ENCODE measurements at places on chromosomes 7 and 10. TPM values are rescaled to one million over a fixed set of nuclear protein-coding genes. Genes with fewer than 3 reads are reported as not detected.
A peak's percentile ranks its signal among the peaks of the same experiment; 100 is the strongest.

GRCh38 chr7:30206491-30206890, 71.7 kb downstream of the MTURN start:
- H3K27ac ChIP-seq, result no peak overlapping the region
- no peaks in the 10 kb centered on the region for H3K4me1 ChIP-seq
- peaks cover 5% of the 10 kb centered on the region for H3K27me3 ChIP-seq
- no peak for DNase-seq
- no peak overlapping the region for H3K4me3 ChIP-seq
- H3K36me3 ChIP-seq, result no peaks in the 10 kb centered on the region

DNA sequence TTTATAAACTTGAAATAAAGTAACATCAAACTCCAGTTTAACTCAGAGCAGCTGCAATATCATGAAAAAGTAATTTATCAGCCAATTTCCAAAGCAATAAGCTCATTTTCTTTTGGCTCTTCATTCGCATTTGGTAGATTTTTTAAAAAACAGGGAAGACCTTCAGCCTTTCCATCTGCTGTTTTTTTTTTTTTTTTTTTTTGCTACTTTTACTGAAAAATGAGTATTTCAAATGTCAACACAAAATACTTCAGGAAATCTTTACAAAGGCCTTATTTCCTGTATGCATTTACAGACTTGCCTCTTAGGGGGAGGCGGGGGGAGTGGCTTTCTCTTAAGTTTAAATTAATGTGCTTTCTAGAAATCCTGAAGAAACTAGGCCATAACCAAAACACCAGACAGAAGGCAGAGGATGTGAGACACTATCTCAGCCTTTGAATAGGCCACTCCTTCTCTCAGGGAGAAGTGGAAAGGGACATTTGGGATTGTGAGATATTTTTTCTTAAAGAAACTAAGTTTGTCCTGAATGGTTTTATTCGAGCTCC, 91.8 kb downstream of the COL28A1 start:
- H3K4me1 ChIP-seq, result no peaks in the 10 kb centered on the region
- DNase-seq, result no peak
- H3K36me3 ChIP-seq, result peaks cover 7% of the 10 kb centered on the region
- no peaks in the 10 kb centered on the region for H3K27me3 ChIP-seq

GRCh38 chr10:62054830-62055229, 153.3 kb downstream of the ARID5B start:
- H3K4me3 ChIP-seq, result peak overlapping the region; percentile 96
- peaks cover 98% of the 10 kb centered on the region for H3K4me1 ChIP-seq
- no peaks in the 10 kb centered on the region for H3K27me3 ChIP-seq
- H3K36me3 ChIP-seq, result peaks cover 59% of the 10 kb centered on the region
- peak overlapping the region; percentile 99 for H3K27ac ChIP-seq

- no peak overlapping the region for H3K27ac ChIP-seq
- H3K27me3 ChIP-seq, result no peaks in the 10 kb centered on the region
- DNase-seq, result no peak
- no peaks in the 10 kb centered on the region for H3K36me3 ChIP-seq
- no peaks in the 10 kb centered on the region for H3K4me1 ChIP-seq
These were observed 77.4 kb upstream of the RET start for GRCh38 chr10:42999385-43000020.

DNA sequence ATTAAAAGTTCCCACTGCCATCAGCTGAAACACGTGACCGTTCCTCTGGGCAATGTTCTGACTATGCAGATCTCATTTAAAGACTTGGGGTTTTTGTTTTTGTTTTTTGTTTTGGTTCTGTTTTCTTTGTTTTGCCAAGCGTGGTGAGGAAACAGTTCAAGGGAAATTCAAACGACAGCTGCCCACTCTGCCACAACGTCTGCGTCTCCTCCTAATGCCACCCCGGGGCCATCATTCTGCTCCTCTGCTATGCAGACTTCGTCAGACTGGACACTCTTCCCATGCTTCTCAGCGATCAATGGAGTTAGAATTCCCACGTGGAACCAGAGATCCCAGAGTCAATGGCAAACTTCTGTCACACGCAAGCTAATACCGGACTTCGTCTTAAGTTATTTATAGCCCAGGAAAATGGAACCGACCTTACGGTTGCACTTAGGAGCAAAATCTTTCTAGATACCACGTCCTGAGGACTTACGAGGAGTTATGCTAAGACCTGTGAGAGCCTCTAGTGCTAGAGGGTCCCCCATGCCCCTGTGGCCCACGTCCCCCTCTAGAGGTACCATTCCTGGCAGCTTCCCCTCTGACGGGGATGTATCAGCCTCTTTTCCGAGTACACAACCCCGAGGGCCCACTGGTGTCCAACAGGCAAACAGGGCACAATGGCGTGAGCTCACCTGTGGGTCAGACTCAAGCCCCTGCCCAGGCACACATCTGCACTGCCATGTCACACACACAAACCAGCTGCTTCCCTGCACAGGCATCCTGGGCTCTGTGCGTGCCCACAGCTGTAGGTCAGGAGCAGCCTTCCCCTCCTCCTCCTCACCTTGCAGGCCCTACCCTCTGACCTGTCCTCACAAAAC, 24.4 kb downstream of the EBF3 start:
- DNase-seq, result no peak
- no peaks in the 10 kb centered on the region for H3K36me3 ChIP-seq
- peaks cover 5% of the 10 kb centered on the region for H3K27me3 ChIP-seq

DNA sequence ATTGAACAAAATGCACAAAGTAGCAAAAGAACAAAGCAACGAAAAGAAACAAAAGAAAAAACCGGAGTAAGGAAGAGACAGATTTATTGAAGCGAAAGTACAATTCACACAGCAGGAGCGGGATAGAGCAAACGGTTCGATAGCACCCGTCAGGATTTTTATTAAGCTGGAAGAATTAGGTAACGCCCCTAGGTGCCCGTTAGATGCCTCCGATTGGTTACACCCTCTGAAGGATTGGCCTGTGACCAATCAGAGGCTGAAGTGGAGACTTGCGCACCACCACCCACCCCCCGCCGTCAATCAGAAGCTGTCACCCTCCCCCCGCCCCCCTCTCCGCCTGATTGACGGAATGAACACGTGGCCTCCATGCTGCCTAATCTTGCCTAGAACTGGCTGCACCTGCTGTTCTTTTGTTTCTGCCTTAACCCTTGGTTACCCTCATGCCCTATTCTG, 16.8 kb downstream of the OCM2 start:
- H3K4me3 ChIP-seq, result peak overlapping the region; percentile 32
- no peaks in the 10 kb centered on the region for H3K27me3 ChIP-seq
- H3K4me1 ChIP-seq, result peaks cover 13% of the 10 kb centered on the region

- H3K27ac ChIP-seq, result no peak overlapping the region
- H3K4me3 ChIP-seq, result no peak overlapping the region
- H3K4me1 ChIP-seq, result peaks cover 6% of the 10 kb centered on the region
- peaks cover 6% of the 10 kb centered on the region for H3K36me3 ChIP-seq
- DNase-seq, result no peak
- no peaks in the 10 kb centered on the region for H3K27me3 ChIP-seq
These were observed 34.5 kb downstream of the ATXN7L1 start for GRCh38 chr7:105841866-105842265.

DNA sequence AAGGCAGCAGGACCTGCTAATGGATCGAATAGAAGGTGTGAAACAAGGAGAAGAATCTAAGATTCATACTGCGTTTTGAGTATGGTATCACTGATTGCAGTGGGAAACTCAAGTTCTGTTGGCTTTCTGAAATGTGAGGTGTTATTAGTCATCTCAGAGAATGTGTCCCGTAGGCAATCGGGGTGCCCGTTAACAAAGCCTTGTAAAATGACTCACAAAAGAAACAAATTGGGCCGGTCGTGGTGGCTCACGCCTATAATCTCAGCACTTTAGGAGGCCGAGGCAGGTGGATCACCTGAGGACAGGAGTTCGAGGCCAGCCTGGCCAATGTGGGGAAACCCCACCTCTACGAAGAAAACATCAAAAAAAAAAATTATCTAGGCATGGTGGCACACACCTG, 118.2 kb upstream of the C7orf33 start:
- peaks cover 12% of the 10 kb centered on the region for H3K27me3 ChIP-seq
- no peaks in the 10 kb centered on the region for H3K36me3 ChIP-seq
- H3K4me3 ChIP-seq, result no peak overlapping the region
- H3K4me1 ChIP-seq, result no peaks in the 10 kb centered on the region
- DNase-seq, result no peak

- H3K4me1 ChIP-seq, result peaks cover 6% of the 10 kb centered on the region
- no peak for DNase-seq
- no peak overlapping the region for H3K27ac ChIP-seq
These were observed 248.0 kb upstream of the NPY start for GRCh38 chr7:24036033-24036412.

DNA sequence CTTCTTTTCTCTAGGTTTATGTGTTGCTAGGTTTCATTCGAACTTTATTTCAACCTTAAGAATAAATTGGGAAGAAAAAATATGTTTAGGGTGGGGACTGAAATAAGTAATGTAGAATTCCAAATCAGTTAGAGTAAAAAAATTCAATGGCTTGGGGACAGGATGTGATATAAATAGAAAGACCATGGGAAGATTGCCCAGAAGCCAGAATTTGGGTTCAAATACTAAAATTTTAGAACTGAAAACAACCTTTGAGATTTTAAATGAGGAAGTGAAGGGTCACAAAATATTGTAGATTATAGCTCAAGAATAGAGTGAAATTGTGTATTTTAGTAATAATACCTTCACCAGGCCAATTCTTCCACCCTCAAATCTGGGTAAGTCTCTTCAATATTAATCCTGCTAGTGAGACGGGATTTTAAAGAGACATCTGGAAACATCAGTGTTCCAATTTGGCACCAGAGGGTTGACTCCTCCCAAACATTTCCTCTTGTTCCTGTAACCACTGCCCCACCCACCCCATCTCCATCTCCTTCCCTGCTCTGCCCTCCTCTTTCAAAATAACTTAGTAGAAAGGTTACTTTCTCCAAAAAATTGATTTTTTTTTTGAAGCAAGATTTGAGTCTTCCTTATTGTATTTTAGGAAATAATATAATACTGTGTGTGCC, 51.3 kb upstream of the FAM3C start:
- no peak overlapping the region for H3K4me3 ChIP-seq
- no peaks in the 10 kb centered on the region for H3K36me3 ChIP-seq
- no peak overlapping the region for H3K27ac ChIP-seq
- peaks cover 6% of the 10 kb centered on the region for H3K4me1 ChIP-seq

DNA sequence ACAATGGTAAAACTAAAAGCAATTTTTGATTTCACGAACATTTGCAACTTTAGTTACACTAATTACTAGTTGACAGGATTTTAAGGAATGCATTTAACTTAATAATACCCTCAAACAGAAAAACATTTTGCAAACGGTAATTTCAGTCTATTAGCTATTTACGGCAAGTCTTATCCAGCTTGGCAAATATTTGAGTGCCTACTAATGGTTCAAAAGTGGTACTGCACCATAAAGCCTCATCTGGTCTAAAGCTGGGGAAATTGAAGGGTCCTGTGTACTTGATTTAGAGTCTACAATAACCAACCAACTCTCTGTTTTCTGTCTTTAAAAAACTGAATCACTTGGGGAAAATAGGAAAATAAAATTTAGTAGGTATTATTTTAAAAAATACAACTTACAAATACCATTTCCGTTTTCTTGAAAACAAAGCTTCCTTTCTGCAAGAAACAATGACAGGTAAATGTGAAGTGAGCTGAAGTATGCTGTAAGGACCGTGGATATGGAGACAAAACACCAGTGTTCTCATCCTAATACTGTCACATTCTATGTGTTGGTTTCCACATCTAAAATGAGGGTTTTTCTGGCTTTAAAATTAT, 142.3 kb downstream of the VPS50 start:
- no peaks in the 10 kb centered on the region for H3K36me3 ChIP-seq
- H3K4me3 ChIP-seq, result no peak overlapping the region
- peaks cover 24% of the 10 kb centered on the region for H3K27me3 ChIP-seq
- no peak for DNase-seq
- no peak overlapping the region for H3K27ac ChIP-seq
- no peaks in the 10 kb centered on the region for H3K4me1 ChIP-seq

GRCh38 chr7:30752979-30753378, 1.0 kb downstream of the INMT start:
- no peak for DNase-seq
- H3K4me3 ChIP-seq, result no peak overlapping the region
- no peaks in the 10 kb centered on the region for H3K36me3 ChIP-seq
- H3K27me3 ChIP-seq, result no peaks in the 10 kb centered on the region

DNA sequence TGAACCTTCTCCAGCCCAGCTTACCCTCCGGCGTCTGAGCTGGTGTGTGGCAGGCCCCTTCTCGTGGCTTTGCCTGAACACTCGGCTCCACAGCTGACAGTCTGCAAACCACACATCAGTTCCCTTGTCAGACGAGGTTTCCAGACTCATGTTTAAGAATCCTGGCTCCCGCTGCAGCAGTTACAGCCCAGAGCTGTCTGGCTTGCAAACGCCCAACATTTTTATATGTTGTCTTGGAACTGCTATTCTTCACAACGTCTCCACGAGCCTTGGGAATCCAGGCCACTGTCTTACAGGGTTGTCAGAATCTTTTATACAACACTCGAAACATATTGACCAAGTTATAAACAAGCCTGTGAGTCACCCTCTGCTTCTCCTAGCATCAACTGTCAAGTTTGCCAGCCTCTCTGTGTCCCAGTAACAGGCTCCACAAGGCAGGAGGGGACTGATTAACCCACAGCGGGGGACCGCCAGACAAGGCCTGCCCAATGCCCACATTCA, 68.1 kb downstream of the TNS3 start:
- H3K27me3 ChIP-seq, result no peaks in the 10 kb centered on the region
- H3K4me3 ChIP-seq, result no peak overlapping the region
- no peaks in the 10 kb centered on the region for H3K36me3 ChIP-seq
- H3K27ac ChIP-seq, result no peak overlapping the region
- no peaks in the 10 kb centered on the region for H3K4me1 ChIP-seq

DNA sequence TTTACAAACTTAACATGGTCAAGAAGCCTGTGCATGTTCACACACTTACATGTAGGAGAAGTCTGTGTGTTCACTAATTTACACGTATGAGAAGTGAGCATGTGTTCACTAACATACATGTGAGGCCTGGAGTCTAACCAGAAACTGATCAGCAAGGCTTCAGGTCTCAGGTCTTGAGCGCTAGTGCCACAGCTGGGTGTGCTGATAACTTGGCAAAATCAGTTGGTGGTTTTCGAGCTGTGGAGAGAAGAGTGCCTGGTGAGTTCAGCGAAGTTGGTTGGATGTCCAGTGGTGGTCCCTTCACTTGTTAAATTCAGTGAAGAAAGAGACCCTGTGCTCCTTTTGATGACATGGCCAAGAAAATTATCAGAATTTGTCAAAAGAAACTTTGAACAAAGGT, 98.7 kb downstream of the CELF2 start:
- H3K27ac ChIP-seq, result no peak overlapping the region
- no peaks in the 10 kb centered on the region for H3K27me3 ChIP-seq
- H3K4me1 ChIP-seq, result peaks cover 34% of the 10 kb centered on the region
- DNase-seq, result no peak

GRCh38 chr7:155543011-155543876, 3.1 kb downstream of the CNPY1 start:
- H3K27ac ChIP-seq, result no peak overlapping the region
- no peak overlapping the region for H3K4me3 ChIP-seq
- H3K4me1 ChIP-seq, result no peaks in the 10 kb centered on the region
- H3K27me3 ChIP-seq, result peaks cover 15% of the 10 kb centered on the region

DNA sequence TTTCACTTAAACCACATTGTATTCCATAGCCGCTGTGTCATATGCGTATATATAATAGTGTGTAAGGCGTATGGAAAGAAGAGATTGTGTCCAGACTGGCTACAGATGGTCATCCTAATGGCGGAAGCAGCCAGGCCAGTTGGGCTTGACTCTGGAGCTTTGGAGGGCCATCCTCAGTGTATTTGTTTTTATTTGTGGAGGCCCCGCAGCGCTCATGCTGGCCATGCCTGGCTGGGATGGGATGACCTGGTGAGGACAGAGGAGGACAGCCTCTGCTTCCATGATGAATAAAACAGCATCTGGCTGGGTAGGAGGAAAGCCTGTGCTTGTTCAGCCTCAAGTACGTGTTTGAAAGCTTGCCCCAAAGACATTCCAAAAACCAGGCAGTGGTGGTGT, 220.3 kb downstream of the EBF3 start:
- H3K36me3 ChIP-seq, result peaks cover 38% of the 10 kb centered on the region
- no peak overlapping the region for H3K27ac ChIP-seq

EBF3 gene
- not detected for total RNA-seq

NRG3 gene
- not detected for total RNA-seq

CAMK1D gene
- total RNA-seq, result 19.9 TPM

PLA2G12B gene
- total RNA-seq, result not detected

CABCOCO1 gene
- total RNA-seq, result not detected
